KBM-7 (cell line): ENCODE measurements at places on chromosomes 12 and 14.

GRCh38 chr12:49334226-49334625 lies 2.8 kb downstream of the C1QL4 start:
- no peak for DNase-seq

DNA sequence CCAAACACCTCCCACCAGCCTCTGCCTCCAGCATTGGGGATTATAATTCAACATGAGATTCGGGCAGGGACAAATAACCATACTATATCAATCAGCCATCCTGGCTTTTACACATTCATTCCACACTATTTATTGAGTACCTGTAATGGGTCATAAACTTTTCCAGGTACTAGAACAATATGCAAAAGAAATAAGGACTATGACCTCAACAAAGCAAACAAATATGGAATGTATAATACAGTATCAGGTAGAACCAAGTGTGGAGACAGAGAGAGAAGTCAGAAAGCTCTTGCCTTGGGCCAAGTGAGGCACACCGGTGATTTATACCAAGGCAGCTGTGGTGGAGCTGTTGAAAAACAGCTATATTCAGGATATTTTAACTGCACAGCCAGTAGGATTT lies 116.3 kb downstream of the TSPAN8 start:
- DNase-seq: no peak

DNA sequence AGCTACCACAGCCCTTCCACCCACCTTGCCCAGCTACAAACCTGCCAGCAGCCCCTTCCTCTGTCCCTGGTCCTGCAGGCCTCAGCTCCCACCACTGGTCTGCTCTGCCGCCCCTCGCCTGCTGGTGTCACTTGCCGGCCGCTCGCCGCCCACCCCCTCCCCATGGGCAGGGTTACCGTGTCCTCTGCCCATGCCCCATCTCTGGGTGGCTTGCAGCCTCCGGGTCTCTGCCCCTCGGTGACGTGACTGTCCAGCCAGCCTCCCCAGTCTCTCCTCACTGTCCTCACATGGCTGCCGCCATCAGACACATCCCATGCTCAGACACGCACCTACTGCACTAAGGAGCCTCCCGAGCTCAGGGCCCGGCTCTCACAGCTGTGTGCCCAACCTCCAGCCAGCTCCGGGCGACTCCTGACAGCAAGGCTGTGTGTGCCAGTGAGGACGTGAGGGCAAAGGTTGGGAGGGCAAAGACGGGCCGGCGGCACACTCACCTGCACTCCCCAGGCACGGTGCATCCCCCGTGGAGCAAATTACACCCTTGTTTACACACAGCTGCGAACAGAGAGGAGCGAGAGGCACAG lies 13.4 kb downstream of the JAG2 start:
- DNase-seq: no peak

DNA sequence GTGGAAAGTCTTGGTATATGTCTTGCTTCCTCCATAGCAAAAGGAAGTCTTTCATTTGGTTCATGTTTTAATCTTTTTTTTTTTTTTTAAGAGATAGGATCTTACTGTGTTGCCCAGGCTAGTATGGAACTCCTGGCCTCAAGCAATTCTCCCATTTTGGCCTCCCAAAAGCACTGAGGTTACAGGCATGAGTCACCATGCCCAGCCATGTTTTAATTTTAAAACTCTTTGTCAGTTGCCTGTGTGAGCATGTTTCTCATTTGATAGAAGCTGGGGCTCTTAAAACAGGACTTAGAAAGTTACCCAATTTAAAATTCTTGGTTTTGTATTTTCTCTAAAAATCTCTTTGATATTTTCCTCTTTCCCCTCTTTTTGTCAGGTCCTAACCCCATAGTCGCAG lies 45.0 kb upstream of the REP15 start:
- no peak for DNase-seq

DNA sequence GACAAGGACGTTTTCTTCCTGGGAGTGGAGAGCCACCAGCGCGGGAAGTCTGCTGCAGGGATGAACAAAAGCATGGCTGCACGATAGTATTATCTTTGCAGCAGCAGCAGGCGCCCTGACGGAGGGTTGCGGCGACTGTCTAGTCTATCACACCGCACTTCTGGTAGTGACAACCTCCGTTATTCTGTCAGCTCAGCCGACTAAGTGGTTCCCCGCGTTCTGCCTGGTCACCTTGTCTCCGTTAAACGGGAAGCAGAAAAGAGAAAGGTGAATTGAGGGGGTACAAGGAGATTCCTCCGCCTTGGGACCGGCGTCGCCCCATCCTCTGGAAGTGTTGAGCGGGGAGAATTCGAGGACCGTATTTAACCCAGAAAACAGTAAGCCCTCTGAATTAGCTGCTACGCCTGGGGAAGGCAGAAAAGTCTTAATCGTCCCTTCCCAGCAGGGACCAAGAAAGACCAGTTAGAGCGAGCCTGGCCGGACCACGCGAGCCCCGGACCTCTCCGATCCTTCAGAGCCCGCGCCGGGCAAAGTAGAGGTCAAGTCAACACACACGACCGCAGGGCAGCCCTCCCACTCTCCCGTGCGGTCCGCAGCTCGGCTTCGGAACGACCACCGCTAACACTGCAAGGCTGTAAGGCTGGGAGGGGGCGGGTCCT lies 536 bp upstream of the DAAM1 start:
- DNase-seq: peak; percentile 70

- DNase-seq: no peak
Measured at GRCh38 chr12:102343361-102344121, 136.8 kb downstream of the IGF1 start.

GRCh38 chr12:109467978-109468676 lies 9.0 kb downstream of the KCTD10 start:
- DNase-seq: peak; percentile 48

DNA sequence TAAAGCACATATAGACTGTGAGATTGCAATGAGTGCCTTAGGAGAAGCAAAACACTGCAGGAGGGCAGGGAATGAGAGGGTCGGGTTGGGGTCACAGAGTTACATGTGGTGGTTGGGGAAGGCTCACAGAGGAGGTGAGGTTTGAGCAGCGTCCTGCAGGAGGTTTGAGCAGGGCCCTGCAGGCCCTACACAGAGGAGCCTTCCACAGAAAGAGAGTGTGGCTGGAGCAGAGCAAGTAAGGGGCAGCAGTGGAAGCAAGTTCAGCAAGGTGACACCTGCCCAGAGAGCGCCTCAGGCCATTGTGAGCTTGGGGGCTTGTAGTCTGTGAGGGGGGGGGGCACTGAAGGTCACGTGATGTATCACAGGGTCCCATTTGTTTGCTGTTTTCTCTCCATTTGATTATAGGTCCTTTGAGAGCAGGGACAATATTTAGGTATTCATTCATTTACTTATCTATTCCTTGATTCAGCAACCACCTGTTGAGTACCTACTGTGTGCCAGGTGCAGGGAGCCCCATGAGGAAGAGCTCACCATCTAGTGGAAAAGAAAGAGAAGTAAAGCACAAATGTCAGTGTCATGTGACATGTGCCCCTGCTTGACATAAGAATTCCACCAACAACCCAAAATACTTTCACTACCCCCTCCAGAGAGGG lies 56.6 kb downstream of the GALNT16 start:
- no peak for DNase-seq

DNA sequence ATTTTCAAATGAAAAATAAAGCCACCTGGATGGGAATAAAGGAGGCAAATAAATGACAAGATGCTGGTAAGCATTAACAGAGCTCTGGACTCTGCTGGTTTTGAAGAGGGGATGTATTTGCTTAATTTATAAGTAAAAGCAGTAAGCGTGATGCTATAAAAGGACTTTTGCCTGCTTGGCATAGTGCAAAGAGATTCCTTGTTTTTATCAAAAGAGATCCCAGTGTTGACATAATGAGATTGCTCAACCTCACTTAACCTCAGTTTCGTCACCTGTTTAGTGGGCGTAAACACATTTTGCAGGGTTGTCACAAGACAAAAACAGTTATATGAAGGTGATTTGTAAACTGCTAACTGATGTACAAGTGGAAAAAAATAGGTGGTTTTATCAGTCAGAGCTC lies 13.8 kb downstream of the ASCL1 start:
- no peak for DNase-seq

DNA sequence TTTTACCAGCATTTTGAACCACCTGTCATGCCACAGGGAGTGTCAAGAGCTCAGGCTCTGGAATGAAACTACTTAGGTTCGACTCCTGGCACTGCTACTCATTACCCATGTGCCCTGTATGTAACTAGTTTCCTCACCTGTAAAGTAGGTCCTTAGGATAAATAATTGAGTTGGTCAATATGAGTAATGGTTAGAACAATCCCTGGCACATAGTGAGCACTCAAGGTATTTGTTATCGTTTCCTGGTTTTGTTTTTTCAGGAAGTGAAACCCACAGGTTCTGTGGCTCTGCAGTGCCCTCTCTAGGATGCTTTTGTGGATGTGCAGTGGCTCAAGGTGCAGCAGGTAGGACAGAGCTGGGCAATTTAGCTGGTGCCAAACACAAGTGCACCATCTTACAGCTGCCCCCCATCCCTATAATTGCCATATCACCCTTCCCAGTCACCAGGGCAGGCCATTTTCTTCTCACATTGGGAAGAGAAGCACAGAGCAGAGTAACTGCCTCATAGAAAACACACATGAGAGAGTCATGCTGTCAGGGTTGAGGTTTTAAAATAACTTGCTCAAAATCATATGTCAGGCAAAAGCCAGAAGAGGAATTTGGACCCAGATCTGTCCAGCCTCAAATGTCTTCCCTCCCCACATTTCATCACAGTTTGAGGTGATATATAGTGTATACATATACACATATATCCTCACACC lies 297.5 kb downstream of the RPAP3 start:
- DNase-seq: peak; percentile 84

DNA sequence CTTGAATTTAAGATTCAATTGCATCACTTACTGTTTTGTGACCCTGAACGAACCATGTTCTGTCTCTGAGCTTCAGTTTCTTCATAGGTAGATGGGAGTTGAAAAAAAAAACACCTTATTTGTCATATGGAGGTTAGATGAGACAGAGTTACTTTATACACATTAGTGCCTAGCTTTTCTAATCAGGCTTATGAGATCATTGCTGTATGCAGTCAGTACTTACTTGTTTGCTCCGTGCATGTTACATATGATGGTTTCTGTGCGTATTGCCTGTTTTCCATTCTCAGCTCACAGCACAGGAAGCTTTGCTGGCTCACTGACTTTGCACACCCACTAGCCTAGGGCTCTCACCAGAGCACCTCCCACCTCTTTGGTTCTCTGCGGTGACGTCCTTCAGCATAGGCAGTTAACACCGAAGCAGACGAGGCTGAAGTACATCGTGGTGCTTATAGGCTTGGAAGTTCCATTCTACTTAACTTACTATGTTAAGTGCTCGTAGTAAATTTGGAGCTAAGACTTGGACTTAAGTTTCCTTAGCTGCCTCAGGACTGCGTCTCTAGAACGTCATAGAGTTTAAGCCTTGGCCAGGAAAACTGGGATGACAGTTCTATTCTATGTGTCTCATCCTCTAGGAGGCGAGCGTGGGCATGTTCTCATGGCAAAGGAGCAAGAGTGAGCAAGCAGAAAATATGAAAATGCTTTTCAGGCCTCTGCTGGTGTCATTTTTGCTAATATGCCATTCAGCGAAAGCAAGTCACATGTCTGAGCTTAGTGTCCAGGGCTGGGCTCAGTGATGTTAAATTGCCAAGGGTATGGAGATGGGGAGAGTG lies 57.3 kb downstream of the NRXN3 start:
- DNase-seq: no peak

- no peak for DNase-seq
Measured at GRCh38 chr12:125604976-125605375, 539.7 kb downstream of the AACS start.

DNA sequence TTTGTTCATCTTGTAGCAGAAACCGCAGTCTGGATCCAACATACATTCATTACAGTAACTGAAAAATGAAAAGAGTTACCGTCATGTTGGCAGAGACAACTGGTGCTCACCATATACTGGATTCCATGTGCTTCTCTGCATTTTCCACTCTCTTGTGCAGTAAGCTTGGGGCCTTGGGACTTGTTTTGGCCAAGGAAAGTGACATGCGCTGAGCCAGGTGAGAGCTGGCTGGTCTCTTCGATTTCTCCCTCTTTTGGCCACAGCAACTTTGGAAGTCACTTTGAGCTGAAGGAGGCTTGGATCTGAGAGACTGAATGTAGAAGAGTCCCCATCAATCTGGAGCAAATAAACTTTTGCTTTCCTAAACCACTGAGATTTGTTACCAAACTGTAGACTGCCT lies 210.6 kb upstream of the ABCD2 start:
- no peak for DNase-seq

DNA sequence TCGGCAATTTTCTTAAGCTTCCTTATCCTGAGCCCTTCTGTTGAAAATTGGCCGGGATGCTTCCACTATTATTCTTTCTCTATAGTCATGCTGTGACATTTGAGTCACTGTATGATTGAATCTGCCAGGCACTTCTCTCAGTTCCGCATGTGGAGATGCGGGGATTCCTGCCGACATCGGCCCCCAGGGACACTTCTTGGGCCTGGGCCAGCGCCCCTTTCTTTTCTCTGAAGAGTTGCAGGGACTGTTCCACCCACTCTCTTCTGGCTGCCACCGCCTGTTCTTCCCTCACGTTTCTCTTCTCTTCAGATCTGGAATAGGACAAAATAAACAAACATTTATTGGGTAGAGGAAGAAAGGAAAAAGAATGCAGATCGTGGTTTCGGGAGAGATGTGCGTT lies 310.1 kb downstream of the ETNK1 start:
- DNase-seq: no peak

DNA sequence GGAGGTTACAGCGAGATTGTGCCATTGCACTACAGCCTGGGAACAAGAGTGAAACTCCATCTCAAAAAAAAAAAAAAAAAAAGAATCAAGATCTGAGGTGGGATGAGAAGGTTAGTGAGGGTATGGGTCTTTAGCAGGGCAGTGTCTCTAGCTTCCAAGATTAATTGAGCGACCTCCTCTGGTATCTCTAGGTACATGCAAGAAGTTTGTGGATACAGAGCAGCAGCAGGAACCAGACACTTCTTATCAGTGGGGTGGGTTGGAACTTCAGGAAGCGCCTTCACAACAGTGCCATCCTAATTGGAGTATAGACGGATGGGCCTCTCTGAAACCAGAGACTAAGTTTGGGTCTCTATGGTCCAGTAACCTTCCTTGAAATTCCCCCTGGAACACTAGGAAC lies 51.9 kb upstream of the CISTR start:
- DNase-seq: peak; percentile 6

- no peak for DNase-seq
Measured at GRCh38 chr12:111777345-111778045, 10.8 kb downstream of the ALDH2 start.

DNA sequence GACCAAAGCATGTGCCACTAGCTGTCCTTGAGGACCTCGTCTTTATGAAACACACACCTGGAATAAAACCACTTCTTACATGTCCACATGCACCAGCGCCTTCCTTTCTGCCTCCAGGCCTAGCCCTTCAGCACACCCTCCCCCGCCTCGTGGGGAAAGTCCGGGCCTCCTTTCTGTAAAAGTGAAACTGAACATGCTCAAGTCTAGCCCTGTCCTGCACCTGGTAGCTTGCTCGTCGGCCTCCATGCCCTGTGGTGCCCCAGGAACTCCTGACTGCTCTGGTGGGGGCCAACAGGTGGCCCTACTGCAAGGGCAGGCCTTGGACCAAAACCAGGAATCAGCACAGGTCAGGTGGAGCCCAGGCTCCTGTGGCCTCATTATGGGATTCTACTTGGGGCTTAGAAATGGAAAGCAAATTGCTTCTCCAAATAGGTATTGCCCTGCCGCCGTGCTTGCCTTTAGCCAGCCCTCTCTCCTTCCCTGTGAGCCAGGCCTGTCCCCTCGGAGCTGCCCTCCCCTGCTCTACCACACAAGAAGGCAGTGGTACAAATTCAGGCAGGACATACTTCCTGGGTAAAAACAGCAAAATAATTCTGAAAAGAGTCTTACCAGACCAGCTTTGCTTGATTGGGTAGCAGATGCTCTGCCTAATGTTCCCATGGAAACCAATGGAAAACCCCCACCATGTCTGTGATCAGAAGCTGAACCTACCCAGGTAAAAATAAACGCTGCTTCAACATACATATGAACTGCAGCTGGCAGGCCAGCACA lies 43.5 kb downstream of the ERH start:
- no peak for DNase-seq
